ENCODE measurements at places on chromosomes 3 and 15.

GRCh38 chr3:196202516-196202970 is 8.7 kb downstream of the ZDHHC19 start:
- DNase-seq = no peak

DNA sequence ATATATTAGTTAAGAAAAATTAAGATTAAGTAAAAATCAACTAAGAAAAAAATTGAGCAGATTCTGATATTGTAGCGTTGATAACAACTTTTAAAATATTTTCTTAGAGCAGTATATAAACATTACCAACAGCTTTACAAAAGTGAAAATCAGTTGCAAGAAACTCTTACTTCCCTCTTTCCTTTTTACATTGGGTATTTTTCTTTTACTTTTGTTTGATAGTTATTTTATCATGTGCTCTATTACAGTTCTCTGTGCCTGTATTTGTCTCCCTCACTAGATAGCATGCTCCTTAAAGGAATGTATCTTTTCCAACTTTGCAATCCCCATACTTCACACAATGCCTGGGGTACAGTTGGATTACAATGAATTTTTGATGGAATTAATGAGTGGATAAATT is 87.5 kb upstream of the P3H2 start:
- no peak for DNase-seq

DNA sequence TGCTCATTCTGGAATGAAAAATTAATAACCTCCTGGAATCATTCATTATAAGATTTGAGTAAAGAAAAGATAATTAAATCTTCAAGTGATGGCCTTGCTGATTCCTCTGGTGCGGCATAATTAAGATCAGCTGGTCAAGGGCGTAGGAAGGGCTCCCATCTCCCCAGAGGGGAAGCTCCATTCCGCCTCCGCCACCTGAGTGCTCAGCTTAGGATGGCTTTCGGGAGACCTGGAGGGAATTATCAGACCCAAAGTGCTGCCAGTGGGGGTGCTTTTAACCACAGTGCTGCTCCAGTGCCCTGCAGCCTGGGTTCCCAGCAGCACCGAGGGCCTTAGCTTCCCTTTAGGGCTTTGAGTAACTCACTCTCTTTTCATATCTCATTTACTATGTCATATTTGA is 556.6 kb upstream of the RGMA start:
- DNase-seq = no peak

DNA sequence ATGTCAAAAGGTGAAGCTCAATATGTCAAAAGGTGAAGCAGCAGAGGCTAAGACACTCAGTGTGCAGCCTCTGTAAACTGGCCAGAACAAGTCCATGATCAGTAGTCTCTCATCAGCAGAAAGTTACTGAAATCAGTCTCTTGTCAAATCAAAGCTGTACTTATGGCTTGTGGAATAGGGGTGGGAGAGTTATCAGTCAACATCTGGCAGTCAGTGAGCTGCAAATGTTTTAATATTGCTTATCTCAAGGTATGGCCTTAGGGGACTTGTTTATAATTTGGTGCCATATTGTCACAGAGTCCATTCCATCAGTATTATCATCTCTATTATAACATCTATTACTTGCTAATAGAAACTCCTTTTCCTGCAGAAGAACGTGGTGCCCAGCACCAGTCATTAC is 14.9 kb upstream of the WDR49 start:
- DNase-seq = no peak

DNA sequence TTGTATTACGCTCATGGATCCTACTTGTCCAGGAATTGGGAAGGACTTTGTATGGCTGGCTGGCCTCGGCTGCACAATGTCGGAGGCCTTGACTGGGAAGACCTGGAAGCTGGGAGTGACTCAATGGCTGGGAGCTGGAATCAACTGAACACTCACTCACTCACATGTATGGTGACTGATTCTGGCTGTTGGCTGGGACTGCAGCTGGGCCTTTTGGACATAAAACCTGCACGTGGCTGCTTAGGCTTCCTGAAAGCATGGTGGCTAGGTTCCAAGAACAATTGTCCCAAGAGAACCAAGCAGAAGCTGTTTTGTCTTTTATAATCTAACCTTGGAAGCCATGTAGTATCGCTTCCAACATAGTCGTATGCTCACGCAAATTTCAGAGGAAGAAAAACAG is 38.0 kb upstream of the CMTM8 start:
- DNase-seq = no peak

DNA sequence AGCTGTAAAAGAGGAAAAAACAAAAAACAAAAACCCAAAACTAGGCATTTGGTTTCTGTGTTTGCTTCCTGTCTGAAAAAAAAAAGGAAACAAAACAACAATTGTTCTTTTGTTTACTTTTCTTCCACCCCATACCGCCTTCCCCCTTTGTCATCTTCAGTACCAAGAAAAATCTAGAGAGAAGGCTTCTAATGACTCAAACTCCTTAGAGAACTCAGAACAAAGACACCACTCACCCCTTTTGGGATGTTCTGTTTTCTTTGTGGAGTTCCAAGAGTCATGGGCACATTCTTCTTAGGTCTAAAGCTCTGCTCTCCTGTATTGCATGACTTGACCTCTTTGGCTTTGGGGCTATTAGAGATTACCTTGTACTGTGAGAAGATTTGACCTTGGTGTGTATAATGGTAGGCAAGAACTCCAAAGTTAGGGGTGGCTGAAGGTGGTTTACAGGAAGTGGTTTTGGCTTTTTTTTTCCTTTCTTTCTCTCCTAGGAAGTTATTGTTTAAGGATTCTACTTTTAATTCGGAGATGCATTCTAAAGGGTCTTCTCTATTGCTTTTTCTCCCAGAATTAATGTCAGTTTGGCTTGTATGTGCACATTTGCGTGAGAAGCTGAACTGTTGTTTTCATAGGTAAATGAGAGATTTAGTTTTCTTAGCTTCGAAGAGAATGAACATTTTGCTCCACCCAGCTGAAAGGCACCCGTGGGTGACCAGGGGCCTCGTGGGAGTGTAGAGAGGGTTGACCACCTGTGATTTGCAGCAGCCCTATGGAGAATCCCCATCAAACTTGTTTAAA is 39.5 kb upstream of the ZBTB20 start:
- no peak for DNase-seq

DNA sequence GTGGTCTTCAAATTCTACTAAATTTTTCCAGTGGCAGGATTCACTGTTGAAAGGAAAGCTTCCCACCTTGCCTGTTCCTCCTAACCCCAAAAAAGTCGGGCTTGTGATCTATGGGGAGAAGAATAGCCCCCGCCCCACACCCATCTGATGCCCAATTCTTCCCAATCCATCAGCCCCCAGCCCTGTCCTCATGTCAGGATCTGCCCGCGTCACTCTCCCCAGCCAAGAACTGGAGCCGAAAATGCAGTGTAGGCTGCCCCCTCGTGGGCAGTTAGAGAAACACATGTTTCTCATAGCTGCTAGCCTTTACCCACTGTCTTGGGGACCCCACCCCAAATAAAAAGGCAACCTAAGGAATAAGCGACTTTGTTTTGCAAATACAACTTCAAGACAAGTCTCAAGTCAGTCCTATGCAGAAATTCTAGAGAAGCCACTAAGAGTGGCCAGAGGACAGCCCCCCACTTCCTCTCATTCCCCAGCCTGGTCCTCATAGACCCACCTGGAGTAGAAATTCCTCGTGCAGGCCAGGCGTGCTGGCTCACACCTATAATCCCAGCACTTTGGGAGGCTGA is 13.0 kb upstream of the CSK start:
- DNase-seq = peak; percentile 68

GRCh38 chr15:62209821-62210220 is 44.7 kb upstream of the C2CD4B start:
- no peak for DNase-seq

GRCh38 chr15:62071711-62072308 is 5.0 kb downstream of the C2CD4A start:
- peak; percentile 58 for DNase-seq

- no peak for DNase-seq
Observed at GRCh38 chr3:30221619-30222018, 384.8 kb upstream of the TGFBR2 start.

DNA sequence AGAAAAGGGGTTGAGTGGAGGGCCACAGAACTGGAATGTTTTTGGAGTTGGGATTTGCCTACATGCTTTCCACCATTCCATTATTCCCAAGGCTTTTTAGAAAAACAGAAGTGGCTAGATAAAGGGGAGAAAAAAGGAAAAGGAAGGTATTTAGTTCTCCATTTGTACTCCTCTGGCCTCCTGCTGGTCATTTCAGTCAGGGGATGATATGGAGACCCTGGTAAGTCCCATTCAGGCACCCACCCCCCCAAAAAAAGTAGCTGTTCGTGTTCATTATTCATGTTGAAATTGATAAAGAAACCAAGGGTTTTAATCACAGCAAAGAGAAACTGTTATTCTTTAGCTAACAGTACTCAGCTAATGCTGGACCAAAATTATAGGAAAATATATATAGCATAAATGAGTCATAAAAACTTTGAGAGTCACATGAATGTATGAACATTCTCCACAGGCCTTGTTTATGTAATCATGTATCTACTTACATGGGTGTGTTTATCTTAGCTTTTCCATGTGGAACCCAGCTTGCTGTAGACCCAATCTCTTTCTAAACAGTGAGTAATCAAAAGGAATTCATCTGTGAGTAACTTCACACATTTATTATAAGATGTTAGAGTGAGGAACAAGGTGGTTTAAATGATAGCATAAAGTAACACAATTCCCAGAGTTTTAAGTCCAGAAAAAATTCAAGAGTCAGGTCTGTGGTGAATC is 167.2 kb downstream of the KCNMB2 start:
- no peak for DNase-seq

DNA sequence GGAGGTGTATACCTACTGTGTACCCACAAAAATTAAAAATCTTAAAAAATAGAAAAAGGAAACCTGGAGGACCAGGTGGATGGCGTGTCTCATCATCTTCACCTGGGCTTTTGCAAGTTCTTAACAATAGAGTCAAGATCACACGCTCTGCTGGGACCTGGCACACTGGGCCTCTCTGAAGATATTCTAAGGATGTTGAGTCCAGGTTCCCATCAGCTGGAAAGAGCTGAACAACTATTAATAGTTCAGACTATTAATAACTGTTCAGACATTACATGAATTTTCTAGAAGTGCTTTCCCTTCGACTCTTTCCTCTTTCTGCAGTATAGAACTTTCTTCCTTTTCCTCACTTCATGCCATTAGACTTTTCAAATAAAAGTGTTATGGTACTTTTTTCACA is 320.2 kb upstream of the IL12A start:
- no peak for DNase-seq

Data from CD4-positive, alpha-beta T cell treated with Interleukin-2 at 100 ng/mL for 4 hours (primary cell).